ENCODE measurements at places on chromosomes 2 and 18. TPM values are rescaled to one million over a fixed set of nuclear protein-coding genes. Genes with fewer than 3 reads are reported as not detected.

GCG gene
- not detected for total RNA-seq

DNA sequence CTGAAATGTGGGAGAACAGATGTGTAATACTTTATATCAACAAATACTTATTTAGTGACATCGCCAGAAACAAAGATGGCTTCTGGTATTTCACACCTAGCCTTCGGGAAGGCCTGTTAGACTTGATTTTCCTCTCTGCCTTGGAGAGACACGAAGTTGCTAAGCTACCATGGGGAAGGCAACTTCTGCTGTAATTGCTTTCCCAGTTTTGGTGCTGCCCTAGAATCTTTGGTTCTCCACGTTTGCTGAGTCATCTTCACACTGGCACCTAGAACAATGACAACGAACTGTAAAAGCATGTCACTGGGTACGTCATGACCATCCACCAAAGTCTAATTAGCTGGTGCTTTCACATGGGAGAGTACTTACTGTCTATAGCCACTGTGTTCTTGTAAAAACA lies 58.7 kb upstream of the ACTR3 start:
- no peak for DNase-seq
- no peaks in the 10 kb centered on the region for H3K4me1 ChIP-seq
- no peaks in the 10 kb centered on the region for H3K27me3 ChIP-seq
- no peak overlapping the region for H3K4me3 ChIP-seq
- no peaks in the 10 kb centered on the region for H3K36me3 ChIP-seq

GRCh38 chr2:54228945-54229344 lies 27.1 kb downstream of the TSPYL6 start:
- H3K27ac ChIP-seq: peak overlapping the region; percentile 21
- peaks cover 15% of the 10 kb centered on the region for H3K4me1 ChIP-seq
- H3K4me3 ChIP-seq: no peak overlapping the region
- no peaks in the 10 kb centered on the region for H3K36me3 ChIP-seq

IMP4 gene
- total RNA-seq: 103 TPM

DNA sequence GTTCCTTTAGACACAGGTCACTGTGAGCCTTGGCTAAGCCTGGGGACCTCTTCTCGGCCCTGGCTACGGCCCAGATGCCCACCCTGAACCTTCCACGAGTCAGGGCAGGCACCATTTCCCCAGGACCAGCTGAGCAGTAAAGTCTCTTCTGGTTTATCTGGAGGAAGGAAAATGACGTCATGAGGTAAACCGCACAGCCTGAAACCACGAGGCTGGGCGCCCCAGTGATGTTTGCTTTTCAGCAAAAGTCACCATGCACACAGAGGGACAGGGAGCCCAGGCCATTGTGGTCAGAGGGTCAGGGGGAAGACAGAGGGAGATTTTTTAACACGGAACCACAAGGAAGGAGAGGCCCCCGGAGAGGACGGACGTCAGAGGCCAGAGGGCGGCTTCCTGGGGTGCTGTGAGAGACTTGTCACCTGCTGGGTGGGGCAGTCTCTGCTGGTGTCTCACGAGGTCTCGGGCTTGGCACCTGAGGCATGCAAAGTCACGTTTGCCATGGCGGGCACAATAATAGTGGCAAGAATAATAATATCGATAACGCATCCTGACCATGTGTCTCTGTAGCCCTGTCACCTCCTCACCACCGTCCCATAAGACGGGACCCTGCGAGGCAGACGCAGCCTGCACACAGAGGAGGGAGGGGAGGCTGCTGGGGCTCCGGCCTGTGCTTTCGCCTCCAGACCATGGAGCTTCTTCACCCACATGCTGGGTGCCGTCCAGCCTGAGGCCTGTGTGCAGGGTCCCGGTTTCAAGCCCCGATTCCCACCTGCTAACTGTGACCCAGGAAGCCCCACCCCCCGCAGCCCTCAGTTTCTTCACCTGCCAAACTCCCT lies 33.2 kb upstream of the FOSL2 start:
- DNase-seq: peak; percentile 44
- no peak overlapping the region for H3K27ac ChIP-seq
- no peaks in the 10 kb centered on the region for H3K27me3 ChIP-seq

GRCh38 chr2:202171241-202171825 lies 67.1 kb downstream of the SUMO1 start:
- H3K27me3 ChIP-seq: no peaks in the 10 kb centered on the region
- H3K27ac ChIP-seq: no peak overlapping the region
- peak; percentile 18 for DNase-seq
- no peaks in the 10 kb centered on the region for H3K4me1 ChIP-seq
- peak overlapping the region; percentile 39 for H3K4me3 ChIP-seq

DNA sequence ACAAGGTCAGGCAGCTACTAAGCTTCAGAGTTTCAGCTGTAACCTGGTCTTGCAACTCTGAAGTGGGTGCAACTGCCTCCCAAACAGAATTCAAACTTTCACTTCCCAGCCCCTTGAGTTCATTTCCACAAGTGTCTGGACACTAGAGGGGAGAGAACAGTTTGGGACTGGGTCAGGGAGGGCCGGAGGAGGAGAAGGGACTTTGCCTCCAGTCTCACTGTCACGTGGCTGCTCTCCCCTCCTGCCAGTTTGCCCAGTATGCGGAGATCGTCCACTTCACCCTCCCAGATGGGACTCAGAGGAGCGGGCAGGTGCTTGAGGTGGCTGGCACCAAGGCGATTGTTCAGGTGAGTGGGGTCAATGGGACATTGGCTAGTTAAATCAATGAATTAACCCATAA lies 20.6 kb upstream of the ANKRD53 start:
- H3K27ac ChIP-seq: no peak overlapping the region
- no peaks in the 10 kb centered on the region for H3K36me3 ChIP-seq
- peak; percentile 1 for DNase-seq
- no peaks in the 10 kb centered on the region for H3K27me3 ChIP-seq

GRCh38 chr2:137348301-137348700 lies 583.0 kb downstream of the THSD7B start:
- no peak overlapping the region for H3K27ac ChIP-seq
- no peak for DNase-seq
- no peaks in the 10 kb centered on the region for H3K4me1 ChIP-seq
- no peaks in the 10 kb centered on the region for H3K36me3 ChIP-seq

IL1RN gene
- total RNA-seq: 3.2 TPM

HOXD3 gene
- 14.0 TPM for total RNA-seq

DNA sequence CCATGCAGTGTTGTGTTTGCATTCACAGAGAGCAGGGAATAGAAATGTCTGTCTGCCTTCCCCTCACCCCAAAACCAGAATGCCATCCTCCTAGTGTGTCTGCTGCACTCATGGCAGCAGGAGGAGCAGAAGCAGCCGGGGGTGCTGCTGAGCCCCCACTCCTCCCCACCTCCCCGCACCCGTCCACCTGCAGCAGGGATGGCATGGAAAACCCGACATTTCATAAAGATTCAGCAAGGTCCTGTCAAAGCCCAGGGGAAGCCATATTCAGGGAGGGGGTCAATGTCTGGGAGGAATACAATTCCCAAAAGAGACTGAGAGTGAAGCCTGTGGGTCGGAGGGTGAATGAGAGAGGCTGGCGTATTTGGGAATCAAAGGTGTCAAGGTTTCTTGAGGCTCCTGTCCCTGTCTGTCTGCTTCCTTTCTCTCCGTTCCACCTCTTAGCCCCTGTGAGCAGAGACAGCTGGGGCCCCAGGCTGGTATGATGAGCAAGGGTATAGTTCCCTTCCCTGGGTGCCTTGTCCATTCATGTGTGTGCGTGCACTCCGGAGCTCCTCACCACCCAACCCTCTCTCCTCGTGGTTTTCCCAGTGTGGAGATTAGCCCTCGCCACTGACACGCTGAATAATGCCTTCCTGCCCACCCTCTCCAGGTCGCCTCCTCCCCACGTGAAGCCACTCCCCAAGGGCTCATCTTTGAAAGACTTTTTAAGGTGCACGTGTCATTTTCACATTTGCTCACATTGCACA lies 133.5 kb upstream of the ZNF236 start:
- H3K4me3 ChIP-seq: no peak overlapping the region
- H3K27me3 ChIP-seq: no peaks in the 10 kb centered on the region

DSG2 gene
- 5.9 TPM for total RNA-seq

ADRA2B gene
- 2.6 TPM for total RNA-seq

DNA sequence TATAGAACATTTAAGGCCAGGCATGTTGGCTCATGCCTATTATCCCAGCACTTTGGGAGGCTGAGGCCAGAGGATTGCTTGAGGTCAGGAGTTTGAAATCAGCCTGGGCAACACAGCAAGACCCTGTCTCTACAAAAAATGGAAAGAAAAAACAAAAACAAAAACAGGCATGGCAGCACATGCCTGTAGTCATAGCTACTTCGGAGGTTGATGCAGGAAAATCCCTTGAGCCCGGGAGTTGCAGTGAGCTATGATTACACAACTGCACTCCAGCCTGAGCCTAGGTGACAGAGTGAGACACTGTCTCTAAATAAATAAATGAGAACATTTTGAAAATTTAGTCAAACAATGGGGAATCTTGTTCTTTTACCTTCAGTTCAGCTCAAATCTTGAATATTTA lies 12.1 kb upstream of the YES1 start:
- no peaks in the 10 kb centered on the region for H3K27me3 ChIP-seq
- H3K27ac ChIP-seq: no peak overlapping the region
- H3K36me3 ChIP-seq: no peaks in the 10 kb centered on the region
- DNase-seq: no peak

GRCh38 chr2:145146691-145147090 lies 626.8 kb upstream of the ZEB2 start:
- no peaks in the 10 kb centered on the region for H3K27me3 ChIP-seq
- H3K4me3 ChIP-seq: no peak overlapping the region
- DNase-seq: no peak
- no peak overlapping the region for H3K27ac ChIP-seq
- H3K36me3 ChIP-seq: no peaks in the 10 kb centered on the region

DNA sequence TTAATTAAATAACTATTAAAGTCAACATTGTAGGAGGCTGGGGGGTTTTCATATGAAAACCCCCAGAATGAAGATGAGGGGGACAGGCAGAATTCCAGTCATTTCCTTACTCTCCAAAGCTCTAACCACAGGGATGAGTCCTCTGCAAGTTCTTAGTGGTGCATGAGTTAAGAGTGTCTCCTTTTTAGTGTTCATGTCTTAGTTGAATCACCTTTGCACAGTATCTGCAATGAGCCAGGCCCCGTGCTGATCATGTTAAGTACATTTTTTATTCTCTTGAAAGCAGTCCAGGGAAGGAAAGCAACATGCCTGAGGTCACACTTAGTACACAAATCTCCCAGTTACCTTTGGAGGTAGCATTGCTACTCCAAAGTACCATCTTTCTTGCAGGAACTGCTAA lies 25.7 kb upstream of the MSGN1 start:
- no peaks in the 10 kb centered on the region for H3K36me3 ChIP-seq
- DNase-seq: no peak
- H3K4me1 ChIP-seq: no peaks in the 10 kb centered on the region
- H3K4me3 ChIP-seq: no peak overlapping the region
- no peak overlapping the region for H3K27ac ChIP-seq
- H3K27me3 ChIP-seq: no peaks in the 10 kb centered on the region

DNA sequence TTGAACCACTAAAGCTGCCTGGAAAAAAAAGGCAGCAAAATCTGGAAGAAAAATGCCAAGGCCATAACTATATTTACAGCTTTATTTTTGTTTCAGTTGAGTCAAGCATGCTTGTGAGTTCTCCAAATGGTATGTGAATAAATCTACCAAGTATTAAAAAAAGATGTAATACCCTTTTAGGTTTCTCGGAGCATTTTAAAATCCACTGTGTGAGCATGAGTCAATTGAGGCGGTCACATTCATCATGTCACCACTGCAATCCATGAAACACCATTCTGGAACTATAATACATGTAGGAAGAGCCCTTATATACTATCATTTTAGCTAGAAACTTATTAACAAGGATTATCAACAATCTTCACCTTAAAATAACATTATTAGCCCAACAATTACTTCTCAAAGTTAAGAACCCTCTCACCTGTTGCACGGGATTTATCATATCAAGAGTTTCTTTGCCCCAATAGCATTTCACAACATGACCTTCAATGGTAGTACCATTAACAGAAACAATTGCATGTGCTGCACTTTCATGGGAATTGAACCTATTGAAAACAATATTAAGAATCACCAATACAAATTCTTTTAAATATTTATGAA lies 24.2 kb upstream of the C2orf42 start:
- no peaks in the 10 kb centered on the region for H3K4me1 ChIP-seq
- H3K27me3 ChIP-seq: no peaks in the 10 kb centered on the region
- no peak overlapping the region for H3K4me3 ChIP-seq
- no peak for DNase-seq

DNA sequence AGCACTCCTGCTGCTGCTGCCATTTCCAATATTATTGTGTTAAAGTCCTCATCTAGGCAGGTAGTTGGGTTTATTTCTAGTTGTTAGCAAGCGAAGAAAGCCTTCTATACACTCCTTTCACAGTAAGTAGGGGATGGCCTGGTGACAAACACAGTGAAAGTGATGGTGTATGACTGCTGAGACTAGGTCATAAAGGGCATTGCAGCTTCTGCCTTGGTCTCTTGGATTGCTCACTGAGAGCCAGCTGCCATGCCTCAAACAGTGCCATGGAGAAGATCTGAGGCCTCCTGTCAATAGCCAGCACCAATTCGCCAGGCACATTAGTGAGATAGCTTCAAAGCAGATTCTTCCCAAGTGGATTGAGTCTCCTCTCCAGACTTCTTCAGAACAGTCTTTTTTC lies 27.6 kb upstream of the MSTN start:
- H3K4me3 ChIP-seq: no peak overlapping the region
- no peaks in the 10 kb centered on the region for H3K4me1 ChIP-seq
- no peaks in the 10 kb centered on the region for H3K27me3 ChIP-seq
- H3K36me3 ChIP-seq: no peaks in the 10 kb centered on the region

GRCh38 chr2:238821391-238821790 lies 26.5 kb upstream of the TWIST2 start:
- H3K4me3 ChIP-seq: no peak overlapping the region
- no peaks in the 10 kb centered on the region for H3K27me3 ChIP-seq
- H3K27ac ChIP-seq: no peak overlapping the region

DNA sequence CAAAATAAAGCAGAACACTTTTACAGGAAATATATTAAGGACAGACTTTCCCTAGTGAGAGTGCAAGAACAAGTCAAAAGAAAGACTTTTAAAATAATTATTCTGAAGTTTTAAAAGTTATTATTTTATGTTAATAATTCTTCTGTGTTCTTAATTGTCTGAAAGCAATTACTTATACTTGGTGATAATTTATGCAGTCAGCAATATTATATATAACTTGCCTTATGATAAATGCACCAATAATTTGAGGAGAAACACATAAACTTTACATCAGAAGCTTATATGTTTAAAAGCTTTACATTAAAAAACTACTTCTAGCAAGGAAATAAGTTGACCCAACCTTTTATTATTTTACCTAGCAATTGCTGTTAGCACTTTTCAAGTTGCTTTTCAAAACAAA lies 3.5 kb upstream of the CALCRL start:
- no peaks in the 10 kb centered on the region for H3K36me3 ChIP-seq
- no peak for DNase-seq
- H3K4me3 ChIP-seq: no peak overlapping the region
- H3K27ac ChIP-seq: no peak overlapping the region
- no peaks in the 10 kb centered on the region for H3K27me3 ChIP-seq

DNA sequence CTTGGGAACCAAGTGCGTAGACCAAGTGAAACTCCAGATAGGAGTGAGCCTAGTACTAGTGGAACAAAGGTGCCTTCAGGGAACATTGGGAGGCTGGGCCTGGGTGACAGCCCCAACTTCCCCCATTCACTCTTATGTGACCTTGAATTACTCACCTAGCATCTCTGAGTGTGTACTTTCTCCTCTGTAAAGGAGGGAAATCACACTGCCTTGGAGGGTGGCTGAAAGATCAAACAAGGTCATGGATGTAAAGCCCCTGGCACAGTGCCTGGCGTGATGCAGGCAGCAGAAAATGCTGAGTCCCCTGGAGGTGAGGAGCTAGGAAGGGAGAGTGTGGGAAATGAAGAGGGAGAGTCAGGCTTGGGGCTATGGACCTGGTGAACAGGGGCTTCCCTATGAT lies 45.9 kb downstream of the MARCO start:
- H3K4me3 ChIP-seq: no peak overlapping the region
- H3K4me1 ChIP-seq: no peaks in the 10 kb centered on the region
- DNase-seq: no peak

- peak; percentile 25 for DNase-seq
- H3K27ac ChIP-seq: no peak overlapping the region
- no peaks in the 10 kb centered on the region for H3K27me3 ChIP-seq
Observed at GRCh38 chr18:47050468-47050867, 15.0 kb upstream of the ELOA2 start.
